ENCODE measurements at places on chromosomes 7 and 10. TPM values are rescaled to one million over a fixed set of nuclear protein-coding genes. Genes with fewer than 3 reads are reported as not detected.

ADGRA1 gene
- total RNA-seq, result 0.02 TPM

PRKAR2B gene
- total RNA-seq, result 3.7 TPM

KMT2C gene
- total RNA-seq, result 8.6 TPM

NODAL gene
- not detected for total RNA-seq

ELOVL3 gene
- total RNA-seq, result 0.21 TPM
